Activated CD8-positive, alpha-beta memory T cell treated with anti-CD3 and anti-CD28 coated beads for 1 hour (primary cell): ENCODE measurements at places on chromosomes 2 and 18.

DNA sequence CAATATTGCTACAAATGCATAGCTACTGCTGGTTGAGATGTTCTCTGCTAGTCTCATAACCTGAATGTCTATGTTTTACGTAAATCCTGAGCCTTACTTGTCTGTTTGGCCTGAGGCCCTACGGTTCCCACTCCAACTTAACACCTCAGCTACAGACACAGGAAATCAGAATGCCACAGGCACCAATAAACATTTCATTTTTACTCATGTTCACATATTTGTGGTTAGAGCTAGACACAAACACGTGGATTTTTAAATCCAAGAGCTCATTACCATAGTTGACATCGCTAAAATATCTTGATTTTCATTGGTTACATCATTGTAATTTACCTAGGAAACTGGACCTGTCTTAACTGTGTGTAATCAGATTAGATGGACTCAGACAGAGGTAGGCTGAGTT lies 263.8 kb upstream of the CDH19 start:
- no peak for DNase-seq

DNA sequence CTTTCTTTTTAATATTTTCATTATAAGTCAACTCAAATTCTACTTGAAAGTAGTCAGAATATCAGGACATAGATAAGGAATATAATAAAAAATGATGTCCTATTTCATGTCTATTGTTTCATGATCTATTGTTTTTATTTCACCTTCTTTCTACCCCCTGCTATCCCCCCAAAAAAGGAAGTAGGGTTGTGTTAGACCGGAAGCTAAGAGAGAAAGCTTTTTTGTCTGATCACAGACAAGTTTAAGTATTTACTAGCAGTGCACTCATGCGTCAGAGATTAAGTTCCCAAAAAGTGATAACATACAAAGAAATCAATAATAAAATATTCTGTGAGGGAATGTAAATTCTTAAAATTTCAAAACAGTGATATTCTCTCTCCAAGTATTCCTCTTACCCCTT lies 447.1 kb upstream of the CNTNAP5 start:
- DNase-seq: no peak

DNA sequence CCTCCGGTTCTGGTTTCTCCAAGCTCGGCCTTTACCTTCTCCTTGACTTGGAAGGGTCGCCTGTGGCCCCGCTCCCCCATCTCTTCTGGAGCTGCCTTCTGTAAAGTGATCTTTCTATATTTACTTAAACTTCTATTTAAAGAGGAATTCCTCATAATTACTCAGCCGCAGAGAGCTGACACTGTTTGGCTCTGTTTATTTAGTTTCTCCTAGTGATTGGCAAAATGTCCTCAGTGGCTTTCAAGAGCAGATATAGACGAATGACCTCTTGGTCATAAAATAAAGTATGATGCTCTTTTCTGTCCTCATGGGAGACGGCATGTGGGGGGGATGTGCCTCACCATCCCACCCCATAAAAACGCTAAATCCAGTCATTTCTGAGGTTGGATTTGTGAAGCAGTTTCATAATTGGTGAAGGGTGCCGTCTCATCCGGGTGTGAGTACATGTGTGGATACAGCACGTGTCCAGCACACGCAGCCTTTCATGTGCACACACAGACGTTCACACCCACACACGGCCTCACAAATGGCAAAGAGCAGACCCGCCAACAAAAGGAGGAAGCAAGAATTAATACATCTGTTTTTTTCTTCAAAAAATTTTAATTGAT lies 43.4 kb upstream of the SMAD7 start:
- DNase-seq: no peak

DNA sequence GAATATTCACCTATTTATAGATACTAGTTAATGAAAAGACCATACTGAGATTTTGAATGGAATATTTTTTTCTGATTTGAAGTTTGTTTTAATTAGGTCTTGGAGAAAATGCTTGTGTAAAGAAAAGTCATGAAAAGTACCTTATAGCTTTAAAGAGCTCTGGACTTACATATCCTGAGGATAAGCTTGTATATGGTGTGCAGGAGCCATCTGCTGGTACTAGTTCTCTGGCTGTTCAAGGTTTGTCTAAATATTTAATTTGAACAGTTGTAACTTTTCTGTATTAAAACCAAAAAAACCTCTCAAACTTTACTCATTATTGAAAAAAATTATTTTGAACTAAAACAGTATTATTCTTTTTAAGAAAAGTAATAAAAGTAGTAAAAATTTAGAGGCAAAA lies 50.1 kb downstream of the UBR3 start:
- DNase-seq: no peak

GRCh38 chr2:187580462-187581124 lies 26.4 kb upstream of the TFPI start:
- no peak for DNase-seq

DNA sequence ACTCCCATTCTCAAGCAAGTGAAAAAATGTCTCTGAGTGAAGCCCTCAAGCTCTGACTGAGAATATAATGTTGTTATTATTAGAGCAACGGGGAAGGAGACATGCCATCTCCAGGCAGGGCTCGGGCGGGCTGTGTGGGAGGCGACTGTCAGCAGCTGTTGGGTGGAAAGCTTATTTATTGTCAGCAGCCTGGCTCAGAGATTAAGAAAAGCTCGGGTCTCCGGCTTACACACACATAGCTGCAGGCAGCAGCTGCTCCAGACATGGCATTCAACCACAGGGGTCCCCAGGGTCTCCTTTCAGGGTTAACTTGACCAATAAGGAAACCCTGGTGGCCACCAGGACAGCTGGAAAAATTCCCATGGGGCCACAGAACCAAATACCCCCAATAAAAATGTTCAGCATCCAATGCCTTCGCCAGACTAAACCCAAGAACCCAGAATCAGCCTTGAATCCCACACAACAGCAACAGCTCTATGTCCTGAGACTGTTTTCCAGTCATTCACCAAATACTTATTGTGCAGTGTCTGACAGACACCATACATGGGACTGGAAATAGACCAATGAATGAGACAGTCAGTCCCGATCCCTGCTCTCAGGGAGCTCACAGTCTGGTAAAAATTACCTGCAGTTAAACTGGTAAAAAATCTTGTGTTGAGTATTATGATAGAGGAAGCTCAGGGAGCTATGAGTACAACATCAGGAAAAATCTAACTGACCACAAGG lies 70.5 kb upstream of the RTN4 start:
- DNase-seq: no peak

DNA sequence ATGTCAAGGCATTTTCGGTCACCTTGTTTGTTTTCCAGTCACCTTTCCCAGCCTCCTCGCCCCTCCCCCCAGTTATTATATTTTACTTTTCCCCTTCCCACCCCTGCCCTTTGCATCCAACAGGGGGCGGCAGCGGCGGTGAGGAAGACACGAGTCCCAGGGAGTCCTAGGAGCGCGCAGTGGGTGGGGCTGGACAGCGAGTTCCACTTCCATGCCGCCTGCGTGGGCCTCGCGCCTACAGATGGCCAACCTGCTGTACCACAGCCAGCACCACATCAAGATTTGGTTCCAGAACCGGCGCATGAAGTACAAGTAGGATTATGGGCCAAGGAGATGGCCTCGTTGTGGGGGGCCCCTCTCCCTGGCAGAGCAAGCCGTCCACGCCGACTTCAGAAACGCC lies 37.2 kb upstream of the EVA1A start:
- no peak for DNase-seq

- no peak for DNase-seq
Measured at GRCh38 chr18:48683197-48683596, 144.4 kb downstream of the CTIF start.

DNA sequence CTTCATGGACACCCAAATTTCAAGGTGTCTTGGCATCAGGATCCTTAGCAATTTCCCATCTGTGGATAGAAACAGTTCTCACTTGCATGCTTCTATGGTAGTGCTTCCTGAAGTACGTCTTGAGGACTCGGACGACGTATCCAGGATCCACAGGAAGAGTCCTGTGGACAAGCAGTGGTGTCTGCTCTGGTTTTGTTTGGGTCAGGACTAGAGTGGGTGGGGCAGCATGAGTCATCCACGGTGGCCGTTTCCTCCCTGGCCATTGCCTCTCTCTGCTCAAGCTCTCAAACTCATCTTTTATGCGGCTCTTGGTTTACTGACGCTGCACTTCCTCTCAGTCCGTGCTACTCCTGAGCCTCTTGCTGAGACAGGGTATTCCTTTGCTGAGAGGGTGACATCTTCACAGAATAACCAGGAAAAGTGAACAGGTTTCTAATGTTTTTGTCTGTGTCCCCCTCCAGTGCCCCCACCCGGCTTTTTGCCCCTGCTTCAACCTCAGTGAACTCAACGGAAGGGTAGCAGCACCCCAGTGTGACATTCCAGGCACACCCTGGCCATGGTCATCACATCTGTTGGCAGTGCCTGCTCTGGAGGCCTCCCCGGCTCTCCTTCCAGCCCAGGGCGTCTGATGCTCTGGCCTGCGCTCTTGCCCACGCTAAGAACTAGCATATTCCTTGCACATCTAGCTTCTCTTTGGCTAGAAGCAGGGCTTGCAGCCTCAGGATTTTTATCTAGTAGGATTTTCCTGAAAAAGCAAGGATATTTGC lies 62.2 kb downstream of the ARMC9 start:
- DNase-seq: no peak

- no peak for DNase-seq
Measured at GRCh38 chr2:37582481-37583220, 88.8 kb downstream of the CDC42EP3 start.

DNA sequence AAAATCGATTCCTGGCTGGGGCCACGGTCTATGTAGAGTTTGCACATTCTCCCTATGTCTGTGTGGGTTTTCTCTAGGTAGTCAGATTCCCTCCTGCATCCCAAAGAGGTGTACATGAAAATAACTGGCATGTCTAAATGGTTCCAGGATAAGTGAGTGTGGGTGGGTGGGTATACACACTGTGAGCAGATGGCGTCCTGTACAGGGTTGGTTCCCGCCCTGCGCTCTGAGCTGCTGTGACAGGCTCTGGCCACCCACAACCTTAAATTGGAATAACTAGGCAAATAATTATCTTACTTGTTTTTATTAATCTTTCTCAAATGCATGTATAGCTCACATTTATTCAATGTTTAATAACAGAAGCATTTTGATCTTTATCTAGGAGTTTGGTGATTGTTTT lies 16.3 kb downstream of the THOC1 start:
- DNase-seq: no peak

DNA sequence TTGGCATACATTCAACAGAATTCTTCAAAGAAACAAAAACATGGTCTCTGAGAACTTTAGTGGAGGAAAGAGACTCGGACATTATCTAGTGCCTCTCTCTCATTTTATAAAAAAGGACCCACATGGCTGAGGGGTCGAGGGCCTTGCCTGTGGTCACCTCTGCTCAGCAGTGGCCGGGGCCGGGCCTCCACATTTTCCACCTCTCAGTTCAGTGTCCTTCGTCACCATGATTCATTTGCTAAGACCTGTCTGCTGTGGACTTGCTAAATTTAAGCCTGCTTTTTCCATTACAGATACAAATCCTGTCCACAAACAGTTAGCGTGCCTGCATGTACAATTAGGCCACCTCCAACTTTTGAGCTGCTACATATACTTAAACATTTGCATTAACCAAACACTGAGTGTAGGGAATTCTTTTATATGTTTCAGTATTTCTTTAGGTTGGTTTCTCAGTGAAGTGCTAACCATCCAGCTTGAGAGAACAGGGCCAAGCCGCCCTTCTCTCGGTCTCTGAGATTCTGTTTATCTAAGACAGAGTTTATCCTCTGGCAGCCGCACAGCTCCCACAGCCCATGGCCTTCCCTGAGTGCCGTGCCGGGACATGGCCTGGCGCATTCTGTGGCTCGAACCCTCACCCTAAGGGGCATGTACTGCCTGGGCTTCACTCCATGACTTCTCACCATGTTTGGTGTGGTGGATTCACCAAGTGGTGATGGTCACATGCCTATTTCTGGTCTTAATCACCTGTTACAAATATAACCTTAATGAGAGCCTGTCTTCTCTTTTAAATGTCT lies 46.2 kb downstream of the COA5 start:
- no peak for DNase-seq
